ENCODE measurements at places on chromosomes 12 and 14.

DNA sequence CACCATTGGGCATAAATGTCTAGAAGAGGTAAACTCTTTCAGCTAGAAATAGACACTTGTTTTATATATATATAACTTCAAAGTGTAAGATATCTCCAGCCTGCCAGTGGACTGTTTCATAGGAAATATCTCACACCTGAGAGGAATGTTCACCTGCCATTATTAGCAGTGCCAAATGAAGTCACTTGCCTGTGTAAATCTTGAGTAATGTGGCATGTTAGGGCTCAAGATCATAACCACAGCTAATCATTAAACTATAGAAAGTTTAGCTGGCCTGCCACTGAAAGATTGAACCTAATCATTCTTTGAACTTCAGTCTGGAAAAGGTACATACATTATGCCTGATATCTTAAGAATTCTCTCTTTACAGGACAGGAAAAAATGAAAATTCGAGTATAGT lies 25.5 kb upstream of the KCNJ8 start:
- DNase-seq, result no peak

DNA sequence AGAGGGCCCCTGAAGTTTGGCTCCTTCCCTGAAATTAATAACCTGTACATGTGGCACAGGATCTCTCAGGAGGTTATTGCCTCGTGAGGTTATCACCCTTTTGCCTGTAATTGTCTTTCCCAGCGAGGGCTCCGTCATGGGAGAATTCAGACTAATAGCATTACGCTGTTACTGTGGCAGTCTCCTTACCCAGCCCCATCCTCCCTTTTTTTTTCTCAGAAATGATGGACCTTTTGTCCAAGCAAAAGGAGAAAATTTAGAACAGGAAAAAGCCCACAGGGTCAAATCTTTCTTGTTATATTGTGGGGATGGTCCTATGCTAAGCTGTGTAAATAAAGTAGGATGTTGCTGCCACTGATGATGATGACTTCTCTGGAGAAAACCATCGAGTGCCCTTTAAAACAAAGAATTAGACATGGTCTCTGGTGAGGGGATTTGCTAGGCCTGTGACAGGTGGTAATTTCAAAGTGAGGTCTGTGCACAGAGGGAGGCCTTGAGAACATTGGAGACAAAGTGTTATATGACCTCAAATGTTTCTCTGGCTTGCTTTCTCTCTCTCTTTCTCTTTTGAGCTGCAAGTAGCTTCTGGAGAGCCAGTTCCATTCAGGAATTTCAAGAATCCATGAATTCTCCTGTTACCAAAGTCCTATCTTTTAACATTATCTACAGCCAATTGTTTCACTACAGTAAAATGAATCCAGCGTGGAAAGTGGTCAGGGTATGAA lies 357.2 kb downstream of the BMP4 start:
- no peak for DNase-seq

- DNase-seq, result no peak
Measured at GRCh38 chr14:95229749-95230148, 72.4 kb upstream of the DICER1 start.

- no peak for DNase-seq
Measured at GRCh38 chr12:88314706-88315105, 172.6 kb downstream of the TMTC3 start.

Measured in ecto neural progenitor cell (in vitro differentiated cells).